ENCODE measurements at places on chromosomes 16 and 17.

GRCh38 chr17:56449176-56449575 is 144.3 kb upstream of the NOG start:
- DNase-seq = no peak

DNA sequence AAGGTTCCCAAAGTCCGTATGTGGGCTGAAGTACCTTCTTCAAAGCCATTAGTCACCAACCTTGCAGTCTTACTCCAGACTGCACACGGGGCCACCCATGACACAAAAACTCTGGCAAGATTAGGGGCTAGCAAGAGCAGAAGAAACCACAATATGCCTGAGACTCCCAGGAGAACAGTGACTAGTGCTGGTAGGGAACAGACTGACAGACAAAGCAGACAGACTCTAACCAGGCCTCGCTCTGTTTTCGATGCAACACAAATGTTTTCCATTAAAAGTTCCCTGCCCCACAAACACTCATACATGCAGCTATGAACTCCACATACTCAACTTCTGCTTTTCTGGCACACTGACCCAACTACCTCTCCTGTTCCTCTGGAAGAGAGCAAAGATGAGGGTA is 102.2 kb downstream of the HIC1 start:
- peak; percentile 83 for DNase-seq

DNA sequence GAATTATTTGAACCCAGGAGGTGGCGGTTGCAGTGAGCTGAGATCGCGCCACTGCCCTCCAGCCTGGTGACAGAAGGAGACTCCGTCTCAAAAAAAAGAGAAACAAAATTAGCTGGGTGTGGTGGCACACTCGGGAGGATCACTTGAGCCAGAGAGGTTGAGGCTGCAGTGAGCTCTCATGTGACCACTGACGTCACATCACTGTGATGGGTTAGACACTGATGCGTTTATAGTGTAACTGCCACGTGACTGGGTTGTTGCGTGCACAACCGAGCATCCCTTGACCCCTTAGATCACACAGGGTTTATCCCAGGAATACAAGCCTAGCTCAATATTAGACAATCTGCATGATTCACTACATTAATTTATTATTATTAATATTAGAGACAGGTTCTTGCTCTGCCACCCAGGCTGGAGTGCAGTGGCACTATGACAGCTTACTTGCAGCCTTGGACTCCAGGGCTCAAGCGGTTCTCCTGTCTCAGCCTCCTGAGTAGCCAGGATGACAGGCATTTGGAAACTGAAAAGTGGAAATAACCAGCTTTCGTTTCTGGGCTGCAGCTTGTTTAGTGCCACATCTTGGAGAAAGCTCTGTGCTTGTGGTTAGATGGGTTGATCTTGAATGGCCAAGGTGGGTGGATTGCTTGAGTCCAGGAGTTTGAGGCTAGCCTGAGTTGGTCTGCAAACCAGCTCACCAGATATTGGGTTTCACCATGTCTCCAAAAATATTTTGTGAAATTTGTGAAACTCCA is 26.4 kb upstream of the ABR start:
- DNase-seq = no peak

GRCh38 chr17:80119839-80120238 is 18.5 kb downstream of the GAA start:
- no peak for DNase-seq

GRCh38 chr16:12590409-12590808 is 213.3 kb downstream of the CPPED1 start:
- no peak for DNase-seq

DNA sequence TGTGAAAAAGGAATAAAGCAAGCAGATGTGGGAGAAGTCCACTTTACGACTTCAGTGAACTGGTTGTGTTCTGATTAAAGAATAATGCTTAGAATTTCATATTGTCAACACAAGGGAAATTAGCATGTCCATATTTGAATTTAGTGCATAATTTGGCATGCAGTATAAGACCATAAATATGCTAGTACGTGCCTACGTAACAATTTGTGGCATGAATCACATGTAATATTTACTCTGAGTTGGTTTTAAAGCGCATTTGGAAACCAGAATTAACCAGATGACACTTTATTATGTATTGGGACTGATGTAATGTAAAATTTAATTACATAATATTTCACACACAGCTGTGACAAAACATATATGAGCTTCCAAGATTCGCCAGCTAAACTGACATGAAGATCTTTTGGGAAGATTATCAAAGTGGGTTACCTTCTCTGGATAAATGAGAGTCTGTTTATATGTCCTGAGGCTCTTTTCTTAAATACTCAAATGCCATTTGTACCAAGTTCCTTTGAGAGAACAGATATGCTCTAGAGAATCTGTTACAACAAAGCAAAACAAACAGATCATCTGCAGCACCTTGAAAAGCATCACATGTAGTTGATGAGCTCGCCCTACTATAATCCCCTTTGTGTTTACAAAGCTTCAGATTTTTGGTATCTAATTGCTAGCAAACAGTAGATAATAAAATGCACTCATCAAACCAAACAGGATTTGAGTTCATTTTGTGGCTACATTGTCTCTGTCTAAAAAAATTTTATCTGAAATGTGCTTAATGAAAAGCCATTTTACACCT is 1468.6 kb downstream of the CDH11 start:
- DNase-seq = no peak

- no peak for DNase-seq
Observed at GRCh38 chr16:7183768-7184167, 148.9 kb upstream of the RBFOX1 start.

- peak; percentile 28 for DNase-seq
Observed at GRCh38 chr17:74296548-74296936, 22.5 kb downstream of the DNAI2 start.

DNA sequence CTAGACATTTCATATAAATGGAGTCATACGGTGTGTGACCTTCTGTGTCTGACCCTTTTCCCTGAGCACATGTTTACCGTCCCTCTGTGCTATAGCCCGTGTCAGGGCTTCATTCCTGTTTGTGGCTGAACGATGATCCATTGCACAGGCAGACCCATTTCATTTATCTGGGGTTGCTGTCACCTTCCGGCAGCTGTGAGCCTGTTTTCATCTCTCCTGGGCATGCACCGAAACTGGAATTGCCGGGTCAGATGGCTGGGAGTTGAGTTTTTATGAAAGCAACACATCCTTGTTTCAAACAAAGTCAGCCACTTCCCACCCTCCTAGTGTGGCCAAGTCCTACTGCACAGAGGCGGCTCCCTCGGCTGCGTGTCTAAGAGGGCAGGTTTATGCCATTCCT is 25.5 kb downstream of the BAIAP2 start:
- no peak for DNase-seq

- peak; percentile 38 for DNase-seq
Observed at GRCh38 chr16:48597563-48598387, 12.2 kb downstream of the N4BP1 start.

DNA sequence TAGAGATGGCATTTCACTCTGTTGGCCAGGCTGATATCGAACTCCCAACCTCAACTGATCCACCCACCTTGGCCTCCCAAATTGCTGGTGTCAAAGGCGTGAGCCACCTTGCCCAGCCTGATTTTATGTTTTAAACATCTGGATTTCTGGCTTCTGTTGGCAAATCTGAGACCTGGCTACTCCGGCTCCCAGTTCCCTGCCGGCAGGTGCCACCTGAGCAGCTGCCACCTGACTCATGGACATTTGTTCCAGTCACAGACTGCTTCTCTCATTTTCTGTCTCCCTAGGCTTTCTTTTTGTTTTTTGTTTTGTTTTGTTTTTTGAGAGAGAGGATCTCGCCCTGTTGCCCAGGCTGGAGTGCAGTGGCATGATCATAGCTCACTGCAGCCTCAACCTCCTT is 9.6 kb downstream of the PMM2 start:
- no peak for DNase-seq

DNA sequence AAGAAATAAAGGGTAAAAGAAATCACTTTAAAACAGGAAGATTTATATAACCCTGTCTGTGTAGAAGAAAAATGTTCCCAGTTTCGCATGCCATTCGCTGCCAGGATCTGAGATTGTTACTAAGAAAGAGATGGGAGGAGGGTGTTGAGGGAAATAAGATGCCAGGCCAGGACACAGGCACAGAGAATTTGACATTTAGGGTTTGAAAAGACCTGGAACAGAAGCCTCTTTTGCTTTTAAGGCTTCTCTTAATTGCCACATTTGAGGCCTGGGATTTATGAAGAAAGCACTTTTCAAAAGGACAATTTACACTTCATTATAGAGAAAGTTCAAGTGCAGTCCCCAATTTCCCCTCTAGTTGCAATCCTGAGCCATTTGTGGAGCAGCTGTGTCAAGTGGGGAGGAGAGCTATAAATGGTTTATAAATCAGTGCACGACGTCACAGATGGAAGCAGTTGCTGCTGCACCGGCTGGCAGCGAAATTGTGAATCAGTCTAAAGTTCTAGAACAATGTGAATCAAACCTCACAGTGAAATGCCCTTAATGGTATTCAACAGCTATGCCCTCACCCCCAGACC is 26.5 kb upstream of the C16orf87 start:
- DNase-seq = peak; percentile 76

GRCh38 chr17:66724581-66725341 is 110.2 kb upstream of the CACNG5 start:
- DNase-seq = peak; percentile 10

DNA sequence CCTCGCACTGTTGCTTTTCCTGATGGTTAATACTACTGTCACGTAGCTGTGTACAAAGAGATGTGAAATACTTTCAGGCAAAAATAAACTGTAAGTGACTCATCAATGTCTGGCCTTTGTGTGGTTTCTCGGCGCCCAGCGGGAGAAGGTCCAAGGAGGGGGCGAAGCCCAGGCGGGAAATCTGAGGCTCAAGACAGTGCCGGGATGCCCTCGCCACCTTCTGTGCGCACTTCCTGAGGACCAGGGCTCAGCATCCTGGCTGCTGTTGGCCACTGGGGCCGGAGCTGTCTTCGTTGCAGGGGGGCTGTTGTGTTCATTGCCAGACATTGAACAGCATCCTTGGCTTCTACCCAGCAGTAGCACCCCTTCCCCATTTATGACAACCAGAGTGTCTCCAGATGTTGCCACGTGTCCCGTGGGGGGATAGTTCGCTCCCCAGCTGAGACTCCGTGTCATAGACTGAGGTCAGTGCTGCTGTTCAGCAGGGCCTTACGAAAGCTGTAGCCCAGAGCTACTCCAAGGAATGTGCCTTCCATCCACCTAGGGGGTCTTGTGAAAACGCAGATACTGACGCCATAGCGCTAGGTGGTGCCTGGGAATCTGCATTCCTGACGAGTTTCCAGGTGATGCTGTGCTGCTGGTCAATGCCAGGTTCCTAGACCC is 67.3 kb upstream of the PLCG2 start:
- peak; percentile 96 for DNase-seq

- no peak for DNase-seq
Observed at GRCh38 chr17:79608624-79608959, 2.3 kb downstream of the RBFOX3 start.

- DNase-seq = no peak
Observed at GRCh38 chr17:74217888-74218287, 4.5 kb downstream of the TTYH2 start.

GRCh38 chr17:63706336-63707082 is 6.6 kb upstream of the LIMD2 start:
- DNase-seq = no peak

GRCh38 chr17:19386051-19386929 is 700 bp downstream of the MFAP4 start:
- peak; percentile 94 for DNase-seq

- DNase-seq = no peak
Observed at GRCh38 chr16:85484347-85485300, 128.5 kb upstream of the GSE1 start.

- peak; percentile 43 for DNase-seq
Observed at GRCh38 chr17:45857977-45858708, 13.5 kb downstream of the SPPL2C start.

DNA sequence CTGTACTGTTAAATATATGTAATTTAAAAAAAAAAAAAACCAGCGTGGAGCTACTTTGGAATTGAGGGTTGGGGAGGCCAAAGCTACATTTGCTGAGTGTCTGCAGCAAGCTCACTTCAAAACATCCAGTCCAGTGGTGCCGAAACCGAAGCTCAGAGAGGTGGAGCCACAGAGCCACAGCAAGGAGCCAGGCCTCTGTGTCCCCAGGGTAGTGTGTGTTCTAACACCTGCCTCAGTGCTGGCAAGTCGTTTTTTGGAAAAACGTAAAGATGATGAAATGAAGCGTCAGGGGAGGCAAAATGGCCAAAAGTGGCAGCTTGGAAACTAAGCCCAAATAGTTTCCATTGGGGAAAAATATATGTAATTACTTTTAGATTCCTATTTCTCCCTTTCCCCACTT is 36.1 kb upstream of the MRC2 start:
- DNase-seq = no peak

GRCh38 chr17:38852771-38853291 is 690 bp downstream of the RPL23 start:
- no peak for DNase-seq

DNA sequence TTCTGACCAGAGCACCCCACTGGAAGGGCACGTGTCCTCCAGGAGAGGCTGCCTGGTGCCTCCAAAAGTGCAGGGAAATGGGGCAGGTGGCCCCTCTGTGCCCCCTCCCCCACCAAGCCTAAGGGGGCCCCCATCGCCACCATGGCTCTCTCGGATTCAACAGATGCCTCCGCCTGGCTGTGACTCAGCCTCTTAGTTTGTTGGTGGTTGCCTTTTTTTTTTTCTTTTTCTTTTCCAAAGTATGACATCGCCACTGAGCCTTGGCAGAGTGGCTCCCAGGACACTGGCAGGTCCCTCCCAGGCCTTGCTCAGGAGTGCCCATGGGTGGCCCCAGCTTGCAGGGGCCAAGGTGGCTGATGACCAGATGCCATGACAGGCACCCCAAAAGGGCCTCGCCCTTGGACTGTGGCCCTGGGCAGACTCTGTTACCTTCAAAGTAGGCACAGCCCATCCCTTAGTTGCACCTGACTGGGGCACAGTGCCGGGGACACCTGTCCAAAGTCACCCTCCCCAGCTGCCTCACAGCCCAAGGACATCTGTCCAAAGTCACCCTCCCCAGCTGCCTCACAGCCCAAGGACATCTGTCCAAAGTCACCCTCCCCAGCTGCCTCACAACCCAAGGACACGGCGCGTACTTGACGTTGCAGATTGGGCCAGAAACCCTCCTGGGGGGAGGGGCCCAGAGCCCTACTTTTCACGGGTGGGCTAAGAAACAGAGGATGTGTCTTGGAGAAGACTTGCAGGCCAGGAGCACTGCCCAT is 29.6 kb downstream of the NPTX1 start:
- DNase-seq = peak; percentile 60

- no peak for DNase-seq
Observed at GRCh38 chr16:471353-472198, 46.1 kb downstream of the RAB11FIP3 start.

GRCh38 chr17:81865733-81866439 is 5.3 kb downstream of the ARHGDIA start:
- peak; percentile 59 for DNase-seq

GRCh38 chr16:57693550-57693949 is 1.1 kb upstream of the DRC7 start:
- DNase-seq = no peak
